ENCODE measurements at places on chromosomes 6 and 20.

DNA sequence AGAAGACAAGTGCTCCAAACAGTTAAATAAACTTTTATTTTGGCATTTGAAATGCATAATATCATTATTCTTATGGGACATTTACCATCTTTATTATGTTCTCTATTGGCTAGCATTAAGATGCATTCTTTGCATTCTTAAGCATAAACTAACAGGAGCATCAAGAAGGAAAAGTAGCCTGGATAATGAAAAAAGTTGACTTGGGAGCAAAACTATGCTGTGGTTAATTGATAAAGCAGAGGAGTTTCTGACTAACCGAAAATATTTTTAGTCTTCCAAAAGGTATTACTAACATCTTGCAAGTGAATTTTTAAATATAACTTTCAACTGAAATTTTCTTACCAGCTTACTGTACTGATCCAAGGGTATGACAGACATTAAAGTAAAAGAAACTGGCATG is 140.3 kb downstream of the FLRT3 start:
- no peak for DNase-seq

DNA sequence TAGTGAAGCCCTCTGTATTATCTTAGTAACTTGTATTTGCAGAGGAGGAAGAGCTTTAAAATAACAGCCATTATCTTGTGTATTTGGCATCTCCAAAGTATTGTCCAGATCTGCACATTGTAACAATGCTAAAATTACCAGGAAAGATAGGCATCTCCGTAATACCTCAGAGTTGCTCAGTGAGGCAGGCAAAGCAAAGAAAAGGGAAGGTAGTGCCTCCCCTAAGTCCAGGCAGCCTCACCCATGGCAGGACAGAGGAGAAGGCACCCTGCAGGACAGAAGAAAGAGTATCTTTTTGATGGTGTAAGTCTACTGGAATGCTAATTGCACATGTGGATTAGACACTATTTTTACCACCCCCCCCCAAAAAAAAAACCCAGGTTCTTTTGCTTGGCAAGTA is 13.6 kb upstream of the SSTR4 start:
- DNase-seq, result peak; percentile 39

DNA sequence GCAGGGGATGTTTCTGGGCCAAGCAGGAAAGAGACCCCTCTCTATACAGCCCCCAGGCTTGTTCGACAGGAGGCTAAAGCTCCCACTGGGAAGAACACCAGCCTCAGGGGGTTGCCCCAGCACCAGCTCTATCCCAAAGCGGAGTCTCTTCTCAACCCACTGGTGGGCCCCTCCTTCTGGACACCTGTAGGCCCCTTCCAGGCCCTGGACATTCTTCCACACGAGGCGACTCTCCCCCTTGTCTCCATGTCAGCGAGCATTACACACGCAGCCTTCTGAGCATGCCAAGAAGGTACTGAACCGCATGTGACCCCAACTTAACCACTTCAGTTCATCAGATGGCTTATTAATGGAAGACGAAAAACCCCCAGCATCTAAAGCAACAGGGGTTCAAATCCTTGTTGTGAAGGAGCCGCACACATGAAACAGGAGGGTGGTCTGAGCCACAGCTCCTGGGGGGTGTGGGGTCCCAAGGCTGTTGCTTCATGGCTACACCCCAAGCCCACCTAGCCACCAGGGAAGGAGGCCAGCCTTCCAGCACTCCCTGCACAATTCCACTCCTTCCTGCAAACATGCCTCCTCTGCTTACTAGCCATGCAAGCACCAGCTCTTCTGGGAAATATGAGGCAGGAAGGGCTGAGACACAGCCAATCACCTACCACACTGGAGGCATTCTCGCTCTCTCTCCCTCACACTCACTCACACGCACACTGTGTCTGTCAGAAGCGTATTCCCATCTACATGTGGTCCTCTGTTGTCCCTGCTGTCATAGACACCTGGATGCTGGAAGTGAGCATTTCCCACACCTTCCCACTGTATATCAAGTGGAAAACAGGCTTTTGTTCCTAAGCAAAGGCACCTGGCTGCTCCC is 104.5 kb downstream of the NOL4L start:
- no peak for DNase-seq

DNA sequence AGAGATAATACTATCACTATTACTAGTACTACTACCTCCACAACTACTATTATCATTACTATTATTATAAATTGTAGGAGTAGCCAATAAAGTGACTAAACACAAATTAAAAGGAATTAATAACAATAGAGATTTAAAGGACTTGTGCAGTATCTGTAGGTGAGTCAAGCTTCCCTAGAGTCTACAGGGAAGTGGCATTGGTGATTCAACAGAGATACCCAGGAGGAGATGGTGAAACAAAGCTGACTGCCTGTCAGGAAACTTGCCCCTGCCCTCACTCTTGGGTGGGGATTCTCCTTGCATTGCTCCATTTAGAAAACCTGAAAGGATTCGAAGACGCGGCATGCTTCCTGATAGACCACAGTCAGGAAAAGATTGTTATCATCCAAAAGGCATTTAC is 23.3 kb upstream of the BCLAF1 start:
- no peak for DNase-seq

DNA sequence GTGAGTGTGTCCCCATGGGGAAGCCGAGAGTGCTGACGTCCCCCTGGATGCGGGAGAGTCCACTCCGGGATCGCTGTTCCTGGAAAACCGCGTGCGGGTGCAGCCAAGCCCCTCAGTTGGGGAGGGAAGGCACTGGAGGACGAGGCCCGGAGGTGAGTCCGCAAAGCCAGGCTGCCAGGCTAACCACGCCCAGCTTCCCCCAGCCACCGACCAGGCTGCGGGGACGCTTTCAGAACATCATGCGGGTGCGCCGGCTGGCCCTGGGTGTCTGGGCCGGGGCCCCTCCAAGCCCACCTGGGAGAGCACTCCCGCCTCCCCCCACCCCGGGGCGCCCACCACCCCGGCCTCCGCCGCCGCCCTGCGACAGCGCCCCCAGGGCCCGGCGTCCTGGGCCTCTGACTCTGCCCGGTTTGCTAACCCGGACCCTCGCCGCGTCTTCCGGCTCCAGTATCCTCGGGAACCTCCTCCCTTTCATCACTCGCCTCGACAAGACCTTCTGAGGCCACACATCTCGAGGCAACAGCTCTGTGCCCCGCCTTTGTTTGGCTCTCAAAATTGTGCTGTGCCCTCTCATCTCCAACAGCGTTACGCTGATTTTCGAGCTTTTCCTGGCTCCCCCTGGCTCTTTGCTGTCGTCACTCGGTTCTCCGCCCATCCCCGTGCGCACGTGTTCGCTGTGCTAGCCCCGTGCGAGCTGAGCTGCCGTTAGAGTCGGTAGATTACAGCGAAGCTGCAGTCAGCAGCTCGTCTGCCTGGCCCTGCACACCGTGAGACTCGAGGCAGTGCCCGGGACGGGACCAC is 47.1 kb upstream of the ENTPD6 start:
- DNase-seq, result peak; percentile 60

GRCh38 chr6:35168461-35168861 is 27.3 kb upstream of the TCP11 start:
- no peak for DNase-seq
